ENCODE measurements at places on chromosomes 6 and 20.

DNA sequence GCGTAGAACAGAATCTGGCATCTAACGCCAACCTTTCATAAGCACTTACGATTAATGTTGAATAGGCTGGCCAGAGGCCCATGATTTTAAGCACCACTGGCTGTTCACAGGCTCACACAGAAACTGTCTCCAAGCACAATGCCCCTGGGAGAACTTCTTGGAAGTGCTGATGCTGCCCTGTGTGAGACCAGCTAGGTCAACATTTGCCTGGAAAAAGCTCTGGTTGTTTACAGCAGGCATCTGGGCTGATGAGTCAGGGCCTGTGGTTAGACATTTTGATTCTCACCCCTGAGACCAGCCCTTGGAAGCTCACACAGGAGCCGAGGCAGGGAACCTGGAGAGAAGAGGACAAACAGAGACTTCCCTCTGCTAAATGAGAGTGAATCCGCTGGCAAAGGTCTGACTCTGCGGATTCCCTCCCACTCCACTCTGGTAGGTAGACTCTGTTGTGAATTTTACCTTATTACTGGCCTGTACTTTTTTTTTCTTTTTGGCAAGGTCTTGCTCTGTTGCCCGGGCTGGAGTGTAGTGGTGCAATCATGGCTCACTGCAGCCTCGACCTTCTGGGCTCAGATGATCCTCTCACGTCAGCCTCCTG is 6.8 kb upstream of the SULF2 start:
- no peak for DNase-seq

- no peak for DNase-seq
Measured at GRCh38 chr6:166633732-166634535, 6.9 kb upstream of the RPS6KA2 start.

GRCh38 chr6:24010133-24010532 is 115.9 kb upstream of the NRSN1 start:
- no peak for DNase-seq

DNA sequence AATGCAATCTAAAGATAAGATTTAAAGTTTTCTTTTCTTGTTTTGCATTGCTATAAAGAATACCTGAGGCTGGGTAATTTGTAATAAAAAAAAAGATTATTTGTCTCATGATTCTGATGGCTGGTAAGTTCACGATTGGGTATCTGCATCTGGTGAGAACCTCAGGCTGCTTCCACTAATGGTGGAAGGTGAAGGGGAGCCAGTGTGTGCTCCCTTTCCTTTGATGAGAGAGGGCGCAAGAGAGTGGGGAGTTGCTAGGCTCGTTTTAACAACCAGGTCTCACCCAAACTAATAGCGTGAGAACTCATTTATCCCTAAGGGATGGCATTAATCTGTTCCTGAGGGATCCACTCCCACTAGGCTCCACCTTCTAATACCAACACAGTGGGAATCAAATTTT is 353.2 kb downstream of the BTBD3 start:
- DNase-seq = no peak

DNA sequence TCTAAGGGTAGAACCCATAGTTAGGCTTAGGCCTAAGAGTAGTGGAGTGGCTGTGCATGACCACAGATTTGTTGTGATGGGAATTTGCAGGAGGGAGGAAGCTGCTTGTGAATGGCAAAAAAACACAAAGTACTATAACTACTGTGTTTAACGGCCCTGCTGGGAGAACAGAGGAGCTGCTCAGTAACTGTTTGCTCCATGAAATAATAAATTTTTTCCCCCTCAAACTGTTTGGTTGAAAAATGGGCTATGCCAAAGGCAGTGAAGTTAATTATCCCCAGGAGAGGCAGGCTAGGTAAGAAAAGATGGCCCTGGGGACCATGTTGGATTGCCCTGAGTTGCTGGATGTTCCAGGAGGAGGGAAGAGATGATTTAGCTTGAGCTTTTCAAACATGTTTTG is 256.5 kb upstream of the PRND start:
- no peak for DNase-seq

All from activated CD4-positive, alpha-beta memory T cell treated with anti-CD3 and anti-CD28 coated beads, Interleukin-2, amount 10 ng/mL, durations not matched to agents 7 days and 5 days (primary cell).